NCI-H1930 (cell line): ENCODE measurements at places on chromosomes 16 and 17.

- no peak for DNase-seq
These were observed 27.1 kb downstream of the HEATR3 start for GRCh38 chr16:50092891-50093290.

- no peak for DNase-seq
These were observed 3.3 kb downstream of the PGAP3 start for GRCh38 chr17:39684369-39685192.

DNA sequence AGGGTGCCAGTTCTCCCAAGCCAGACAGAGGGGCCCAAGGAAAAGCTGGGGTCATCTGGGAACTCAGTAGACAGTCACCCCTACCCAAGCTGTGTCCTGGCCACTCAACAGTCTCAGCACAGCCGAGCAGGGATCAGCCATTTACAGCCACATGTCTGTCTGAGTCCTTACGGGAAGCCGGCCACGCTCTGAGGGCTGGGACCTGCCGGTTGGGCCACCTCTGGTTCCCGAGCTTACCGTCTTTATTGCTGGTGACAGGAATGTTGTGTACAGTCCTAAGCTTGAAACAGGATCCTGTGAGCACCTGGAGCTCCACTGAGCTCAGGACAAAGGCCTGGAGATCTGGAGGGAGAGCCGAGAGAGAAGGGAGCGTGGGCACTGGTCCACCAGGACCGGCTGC lies 59.8 kb downstream of the TIMM22 start:
- no peak for DNase-seq

GRCh38 chr17:15448580-15448956 lies 18.9 kb downstream of the CDRT4 start:
- DNase-seq, result no peak

- no peak for DNase-seq
These were observed 8.3 kb downstream of the UBALD1 start for GRCh38 chr16:4606354-4606753.

- no peak for DNase-seq
These were observed 159.9 kb upstream of the EEF2KMT start for GRCh38 chr16:5257462-5257861.

GRCh38 chr16:88504489-88505404 lies 51.7 kb downstream of the ZFPM1 start:
- DNase-seq, result no peak

DNA sequence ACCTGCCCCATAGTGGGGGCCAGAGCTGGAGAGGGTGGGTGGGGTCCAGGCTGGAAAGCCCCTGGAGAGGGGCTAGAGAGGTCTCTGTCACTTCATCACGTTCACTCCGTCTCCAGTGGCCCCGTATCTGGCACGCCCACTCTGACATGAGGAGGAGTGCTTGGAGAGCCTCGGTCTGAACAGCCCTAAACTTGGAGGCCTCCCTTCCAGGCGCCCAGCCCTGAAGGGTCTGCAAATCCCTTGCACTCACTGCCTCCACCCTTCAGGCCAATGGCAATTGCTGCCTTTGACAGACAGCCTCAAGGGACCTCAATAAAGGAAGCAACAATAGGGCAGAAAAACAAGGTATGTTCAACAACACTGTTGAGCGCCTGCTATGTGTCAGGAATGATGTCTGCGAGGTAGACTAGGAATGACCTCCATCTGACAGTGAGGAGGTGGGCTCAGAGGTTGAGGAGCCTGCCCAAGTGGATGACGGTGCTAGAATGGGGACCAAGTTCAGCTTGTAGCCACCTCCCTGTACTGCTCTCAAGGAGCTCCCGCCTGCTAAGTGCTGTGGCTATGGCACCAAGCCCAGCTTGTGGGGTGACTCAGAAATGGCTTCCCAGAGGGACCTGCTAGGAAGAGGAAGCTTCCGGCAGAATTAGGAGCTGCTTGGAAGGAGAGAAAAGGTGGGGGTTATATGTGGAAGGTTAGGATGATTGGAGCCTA lies 2.9 kb upstream of the EPX start:
- no peak for DNase-seq

GRCh38 chr16:68823401-68824135 lies 19.8 kb upstream of the TANGO6 start:
- no peak for DNase-seq

- no peak for DNase-seq
These were observed 86.3 kb downstream of the MYH11 start for GRCh38 chr16:15770512-15770911.

DNA sequence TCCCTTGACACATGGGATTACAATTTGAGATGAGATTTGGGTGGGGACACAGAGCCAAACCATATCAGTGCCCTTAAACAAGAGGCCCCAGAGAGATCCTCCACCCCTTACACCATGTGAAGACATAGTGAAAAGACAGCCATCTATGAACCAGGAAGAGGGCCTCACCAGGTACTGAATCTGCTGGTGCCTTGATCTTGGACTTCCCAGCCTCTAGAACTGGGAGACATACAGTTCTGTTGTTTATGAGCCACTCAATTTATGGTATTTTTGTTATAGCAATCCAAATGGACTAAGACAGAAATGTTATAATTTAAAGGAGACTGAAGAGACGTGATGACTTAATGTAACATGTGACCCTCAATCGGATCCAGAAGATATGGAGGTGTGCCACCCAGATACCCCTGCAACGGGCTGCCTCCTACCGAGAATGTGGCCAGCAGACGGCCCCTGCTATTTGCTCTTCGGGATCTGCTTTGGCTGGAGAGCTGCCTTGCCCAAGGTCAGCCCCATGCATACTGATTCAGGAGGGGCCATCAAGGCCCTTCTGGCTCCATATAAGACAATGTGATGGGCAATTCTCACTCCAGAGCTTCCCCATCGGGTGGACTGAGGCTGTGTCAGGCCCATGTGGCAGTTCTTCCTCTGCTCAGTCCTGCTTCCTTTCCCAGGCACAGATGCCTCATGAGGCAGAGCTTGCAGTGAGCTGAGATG lies 80.6 kb downstream of the NETO2 start:
- DNase-seq, result no peak

- DNase-seq, result no peak
These were observed 211.5 kb downstream of the SOX9 start for GRCh38 chr17:72332367-72332766.

DNA sequence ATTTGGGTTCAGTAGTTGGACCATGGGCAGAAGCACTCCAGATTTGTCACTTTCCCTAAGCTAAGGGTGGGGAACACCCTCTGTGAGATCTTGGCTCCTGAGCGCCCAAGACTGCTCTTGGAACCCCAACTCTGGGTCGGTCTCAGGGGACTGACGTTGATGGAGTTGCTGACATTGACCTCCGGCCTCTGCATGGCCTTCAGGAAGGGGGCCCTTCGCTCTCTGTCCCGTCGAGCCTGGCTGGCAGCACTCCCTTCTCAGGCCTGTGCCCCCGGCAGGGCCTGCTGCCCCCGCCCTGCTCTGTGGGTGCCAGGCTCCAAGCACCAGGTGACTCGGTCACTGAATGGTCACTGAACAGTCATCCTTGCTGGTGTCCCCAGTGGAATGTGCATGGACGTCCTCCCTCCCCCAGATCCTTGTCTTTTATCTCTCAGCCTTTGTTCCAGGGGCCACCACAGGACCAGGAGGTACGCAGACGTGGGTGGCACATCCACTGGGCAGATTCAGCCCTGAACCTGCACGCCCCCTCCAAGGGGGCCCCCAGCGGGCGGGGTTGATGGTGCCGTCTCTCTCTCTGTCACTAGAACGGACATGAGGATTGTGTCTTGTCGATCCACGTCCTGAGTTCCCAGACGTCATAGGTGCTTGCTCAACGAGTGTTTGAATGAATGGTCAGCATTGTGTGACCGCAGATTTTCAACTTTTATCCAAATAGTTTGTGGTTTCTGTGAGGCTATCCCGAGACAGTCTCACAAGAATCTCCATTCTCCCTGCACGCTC lies 314.5 kb downstream of the SEC14L1 start:
- no peak for DNase-seq

GRCh38 chr17:17075125-17075781 lies 33.0 kb downstream of the MPRIP start:
- no peak for DNase-seq

DNA sequence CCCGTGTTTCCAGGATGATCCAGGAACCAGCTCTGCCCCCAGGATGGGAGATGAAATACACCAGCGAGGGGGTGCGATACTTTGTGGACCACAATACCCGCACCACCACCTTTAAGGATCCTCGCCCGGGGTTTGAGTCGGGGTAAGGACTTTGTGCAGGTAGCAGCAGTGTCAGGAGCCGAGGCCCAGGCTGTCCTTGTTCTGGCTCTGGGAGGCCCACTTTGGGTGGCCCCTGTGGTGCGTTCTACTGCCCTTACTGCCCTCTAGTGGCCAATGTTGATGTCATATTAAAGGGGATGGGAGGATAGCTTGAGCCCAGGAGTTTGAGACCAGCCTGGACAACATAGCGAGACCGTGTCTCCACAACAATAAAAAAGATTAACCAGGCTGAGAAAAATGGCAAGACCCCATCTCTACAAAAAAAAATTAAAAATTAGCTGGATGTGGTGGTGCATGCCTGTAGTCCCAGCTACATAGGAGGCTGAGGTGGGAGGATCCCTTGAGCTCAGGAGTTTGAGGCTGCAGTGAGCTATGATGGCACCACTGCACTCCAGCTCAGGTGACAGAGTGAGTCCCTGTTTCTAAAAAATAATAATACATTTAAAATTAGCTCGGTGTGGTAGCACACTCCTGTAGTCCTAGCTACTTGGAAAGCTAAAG lies 20.9 kb upstream of the CLEC18A start:
- DNase-seq, result peak; percentile 38

- no peak for DNase-seq
These were observed 26.1 kb upstream of the KDM8 start for GRCh38 chr16:27177031-27177774.

- peak; percentile 6 for DNase-seq
These were observed 42.4 kb downstream of the SYT17 start for GRCh38 chr16:19210280-19210924.

DNA sequence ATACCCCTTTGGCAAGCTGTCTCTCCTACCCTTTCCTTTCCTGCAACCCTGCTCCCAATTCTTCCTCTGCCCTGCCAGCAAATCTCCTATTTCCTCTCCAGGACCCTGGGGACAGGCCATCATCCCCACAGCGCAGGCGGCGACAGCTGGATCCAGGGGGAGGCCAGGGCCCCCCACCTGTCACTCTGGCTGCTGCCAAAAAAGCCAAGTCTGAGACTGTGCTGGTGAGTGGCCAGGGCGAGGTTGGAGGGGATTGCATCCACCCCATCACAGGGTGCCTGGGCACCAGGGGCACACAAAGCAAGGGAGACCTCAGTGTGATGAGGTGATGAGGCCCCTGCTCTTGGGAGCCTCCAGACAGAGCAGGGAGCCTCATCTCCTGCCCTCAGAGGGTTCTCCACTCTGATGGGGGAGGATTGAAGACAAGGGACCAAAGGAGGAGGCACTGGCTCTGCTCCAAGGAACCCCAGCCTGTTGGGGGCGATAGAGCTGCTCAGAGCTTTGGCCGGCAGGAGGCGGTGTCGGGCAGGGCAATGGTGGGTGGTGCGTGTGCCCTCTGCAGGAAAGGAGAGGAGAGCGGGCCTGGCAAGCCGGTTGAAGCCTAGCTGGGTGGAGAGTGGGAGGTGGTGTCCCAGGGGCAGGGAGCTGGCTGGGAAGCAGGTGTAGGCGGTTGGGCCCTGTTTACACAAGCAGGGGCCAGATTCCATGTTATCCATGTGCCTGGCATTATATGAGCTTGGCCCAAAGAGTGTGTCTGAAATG lies 15.6 kb upstream of the PDK2 start:
- DNase-seq, result peak; percentile 14

- DNase-seq, result no peak
These were observed 2.3 kb downstream of the PRMT7 start for GRCh38 chr16:68313116-68313515.

DNA sequence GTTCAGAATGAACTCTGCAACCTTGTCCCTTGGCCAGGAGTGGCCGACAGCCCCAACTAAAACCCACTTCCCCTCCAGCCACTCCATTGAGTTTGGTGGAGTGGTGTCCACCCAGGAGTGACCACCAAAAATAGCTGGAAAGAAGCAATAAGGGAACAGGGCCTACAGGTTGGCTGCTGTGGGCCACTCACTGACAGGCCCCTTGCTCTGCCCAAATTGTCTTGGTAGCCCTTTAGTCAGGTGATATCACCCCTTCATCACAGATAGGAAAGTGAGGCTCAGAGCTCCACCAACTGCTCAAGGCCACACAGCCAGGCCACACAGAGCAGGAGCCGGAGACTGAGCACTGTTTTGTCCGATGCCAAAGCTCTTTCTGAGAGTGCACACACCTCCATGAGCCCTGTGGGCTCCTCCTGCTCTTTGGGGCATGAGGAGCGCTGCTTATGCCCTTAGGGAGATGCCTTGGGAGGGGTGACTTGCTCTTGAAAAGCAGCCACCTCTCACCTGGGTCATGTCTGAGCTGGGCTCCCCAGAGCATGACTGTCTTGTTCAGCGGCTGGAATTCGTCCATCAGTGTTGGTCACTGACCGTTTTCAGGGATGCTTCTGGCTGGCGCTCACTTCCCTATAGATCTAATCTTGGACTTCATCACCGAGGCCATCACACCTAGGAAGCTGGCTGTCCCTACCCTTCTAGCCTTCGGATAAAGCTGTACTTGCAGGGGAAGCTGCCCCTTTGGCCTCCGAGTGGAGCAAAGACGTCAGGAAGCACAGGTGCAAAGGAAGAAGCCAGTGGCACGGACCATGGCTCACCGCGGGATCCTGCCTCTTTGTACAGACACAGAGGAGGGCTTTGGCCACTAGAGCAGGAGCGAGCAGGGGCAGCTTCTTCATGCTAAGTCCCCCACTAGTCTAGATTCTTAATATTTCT lies 186.0 kb upstream of the ZNF469 start:
- DNase-seq, result no peak

DNA sequence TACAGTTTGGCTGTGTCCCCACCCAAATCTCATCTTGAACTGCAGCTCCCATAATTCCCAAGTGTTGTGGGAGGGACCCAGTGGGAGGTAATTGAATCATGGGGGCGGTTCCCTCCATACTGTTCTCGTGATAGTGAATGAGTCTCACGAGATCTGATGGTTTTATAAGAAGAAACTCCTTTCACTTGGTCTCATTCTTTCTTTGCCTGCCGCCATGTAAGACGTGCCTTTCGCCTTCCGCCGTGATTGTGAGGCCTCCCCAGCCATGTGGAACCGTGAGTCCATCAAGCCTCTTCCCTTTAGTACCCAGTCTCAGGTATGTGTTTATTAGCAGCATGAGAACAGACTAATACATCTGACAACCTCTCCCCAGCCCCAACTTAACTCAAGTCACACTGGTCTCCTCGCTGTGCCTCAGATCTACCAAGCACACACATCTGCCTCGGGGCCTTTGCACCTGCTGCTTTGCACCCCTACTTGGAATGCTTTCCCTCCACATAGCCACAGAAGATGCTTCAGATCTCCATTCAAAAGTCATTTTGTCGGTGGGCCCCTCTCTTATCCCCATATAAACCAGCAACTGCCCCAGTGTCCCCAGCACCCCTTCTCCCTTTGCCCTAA lies 74.4 kb downstream of the RPH3AL start:
- DNase-seq, result no peak
